T follicular helper cell (primary cell): ENCODE measurements at places on chromosomes 4 and X.

GRCh38 chrX:71563921-71564320 lies 14.3 kb upstream of the GCNA start:
- no peak for DNase-seq

GRCh38 chr4:70943114-70943513 lies 40.9 kb downstream of the MOB1B start:
- DNase-seq: no peak

DNA sequence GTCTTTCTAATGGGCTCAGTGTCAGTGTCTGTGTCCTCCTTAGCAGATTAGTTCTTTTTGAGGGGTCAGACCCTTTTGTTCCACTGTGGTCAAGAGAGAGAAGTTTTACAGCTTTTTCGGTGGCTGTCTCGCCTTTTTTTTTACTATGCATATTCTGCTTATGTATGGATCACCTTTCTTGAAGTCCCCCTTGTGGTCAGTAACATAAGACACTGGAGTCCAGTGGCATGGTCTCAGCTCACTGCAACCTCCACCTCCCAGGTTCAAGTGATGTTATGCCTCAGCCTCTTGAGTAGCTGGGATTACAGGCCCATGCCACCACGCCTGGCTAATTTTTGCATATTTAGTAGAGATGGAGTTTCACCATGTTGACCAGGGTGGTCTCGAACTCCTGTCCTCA lies 54.0 kb upstream of the PGRMC2 start:
- no peak for DNase-seq

- no peak for DNase-seq
Observed at GRCh38 chr4:78603384-78603783, 51.8 kb downstream of the ANXA3 start.

DNA sequence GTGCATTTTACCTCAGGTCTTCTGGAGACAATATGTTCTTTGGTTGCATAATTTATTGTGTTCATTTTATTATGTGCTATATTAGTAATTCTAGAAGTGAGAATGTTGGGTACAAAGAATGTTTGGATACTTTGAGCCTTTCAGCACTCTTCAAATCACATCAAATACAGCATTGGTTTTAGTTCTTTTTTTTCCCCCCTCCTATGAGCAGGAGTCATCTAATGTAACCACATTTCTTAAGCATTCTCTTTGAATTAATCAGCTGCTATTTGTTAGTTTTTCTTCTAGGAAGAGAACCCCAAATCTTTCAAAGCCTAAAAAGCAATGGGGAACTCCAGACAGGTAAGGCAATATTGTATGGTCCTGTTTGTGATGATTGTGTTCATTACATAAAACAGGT lies 46.7 kb downstream of the ARL9 start:
- DNase-seq: no peak

DNA sequence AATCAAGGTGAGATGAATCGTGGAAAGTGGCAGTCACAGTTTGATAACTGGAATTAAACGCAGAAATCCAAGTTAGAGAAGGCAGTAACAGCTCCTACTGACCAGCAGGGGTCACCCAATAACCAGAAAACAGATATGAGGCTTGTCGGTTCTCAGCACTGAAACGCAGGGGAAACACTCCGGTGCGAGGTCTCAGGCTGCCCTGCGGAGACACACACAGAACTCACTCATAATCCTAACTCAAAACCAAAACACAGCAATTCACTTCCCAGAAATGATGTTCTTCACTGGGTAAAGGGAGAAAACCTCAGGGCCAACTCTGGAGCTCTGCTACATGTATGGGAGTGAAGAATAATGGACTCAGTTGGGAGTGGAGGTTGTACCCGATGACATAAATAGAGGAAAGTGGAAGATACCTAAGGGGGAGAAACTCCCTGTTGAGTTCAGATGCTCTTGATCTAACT lies 384.4 kb downstream of the RAPGEF2 start:
- no peak for DNase-seq

- no peak for DNase-seq
Observed at GRCh38 chrX:108000751-108001150, 18.6 kb upstream of the TEX13B start.

DNA sequence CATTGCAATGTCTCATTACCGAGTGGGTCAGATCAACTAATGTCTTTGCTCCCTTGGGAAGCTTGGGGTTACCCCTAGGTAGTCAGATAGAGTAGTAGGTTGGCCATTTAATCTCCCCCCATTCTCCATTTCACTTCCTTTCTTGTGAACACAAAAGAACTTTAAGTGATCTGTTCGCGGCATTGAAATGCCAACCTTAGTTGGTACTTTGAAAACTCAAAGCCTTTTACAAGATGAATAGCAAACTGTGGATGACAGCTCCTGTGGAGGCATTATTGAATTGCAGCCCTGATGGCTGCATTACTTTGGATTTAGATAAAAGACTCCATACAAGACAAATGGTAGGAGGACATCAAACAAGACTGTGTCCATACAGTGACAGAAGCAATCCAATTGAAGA lies 469.1 kb downstream of the GBA3 start:
- no peak for DNase-seq

DNA sequence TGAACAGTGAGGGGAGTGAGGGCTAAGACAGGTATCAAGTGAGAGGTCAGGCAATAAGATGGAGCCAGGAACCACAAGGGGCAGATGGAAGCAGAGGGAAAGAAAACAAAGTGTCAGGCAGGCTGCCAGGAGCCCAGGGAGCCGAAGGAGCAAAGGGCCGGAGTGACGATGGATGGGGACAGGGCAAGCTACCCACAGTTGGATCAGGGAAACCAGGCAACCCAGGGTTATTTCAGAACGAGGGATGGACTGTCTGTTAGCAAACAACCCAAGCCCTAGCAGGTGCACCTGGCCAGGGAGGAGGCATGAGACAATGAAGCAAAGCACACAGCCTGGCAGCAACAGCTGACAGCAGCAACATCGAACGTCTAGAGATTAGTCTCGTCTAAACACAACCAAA lies 39.2 kb downstream of the SEL1L3 start:
- DNase-seq: no peak

- no peak for DNase-seq
Observed at GRCh38 chr4:12723849-12724447, 760.2 kb downstream of the RAB28 start.

DNA sequence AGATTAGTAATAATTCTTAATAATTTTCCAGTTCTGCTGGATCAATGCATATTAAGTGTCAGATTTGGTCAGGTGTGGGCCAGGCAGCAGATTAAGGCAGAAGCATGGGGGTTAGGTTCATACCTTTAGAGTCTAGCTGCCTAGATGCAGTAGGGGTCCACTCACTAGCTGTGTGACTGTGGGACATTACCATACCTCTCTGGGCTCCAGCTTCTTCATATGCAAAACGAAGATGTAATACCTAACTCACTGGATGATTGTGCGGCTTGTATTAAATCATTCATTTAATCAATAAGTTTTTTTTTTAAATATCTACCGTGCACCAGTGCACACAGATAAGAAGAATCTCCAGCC lies 1.4 kb downstream of the ANXA3 start:
- no peak for DNase-seq

GRCh38 chr4:61298178-61298740 lies 98.1 kb downstream of the ADGRL3 start:
- DNase-seq: no peak

DNA sequence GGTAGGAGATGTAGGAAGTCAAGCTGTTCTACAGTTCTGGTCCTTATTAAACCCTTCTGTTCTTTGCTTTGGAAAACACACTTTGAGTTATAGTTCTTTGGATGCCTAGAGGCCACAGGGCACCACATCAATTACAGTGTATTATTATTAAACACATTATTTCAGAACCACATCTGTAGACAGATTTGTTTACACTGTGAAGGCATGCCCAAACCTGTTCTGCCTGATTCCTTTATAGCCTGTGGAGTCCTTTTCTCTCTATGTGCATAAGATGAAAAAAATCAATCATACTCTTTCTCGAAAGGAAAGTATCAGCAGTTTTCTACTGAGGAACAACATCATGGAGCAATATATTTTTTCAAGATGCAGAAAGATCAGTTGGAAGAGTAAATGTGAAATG lies 371.3 kb upstream of the INTU start:
- no peak for DNase-seq

GRCh38 chr4:8318509-8318908 lies 49.0 kb downstream of the HTRA3 start:
- no peak for DNase-seq

DNA sequence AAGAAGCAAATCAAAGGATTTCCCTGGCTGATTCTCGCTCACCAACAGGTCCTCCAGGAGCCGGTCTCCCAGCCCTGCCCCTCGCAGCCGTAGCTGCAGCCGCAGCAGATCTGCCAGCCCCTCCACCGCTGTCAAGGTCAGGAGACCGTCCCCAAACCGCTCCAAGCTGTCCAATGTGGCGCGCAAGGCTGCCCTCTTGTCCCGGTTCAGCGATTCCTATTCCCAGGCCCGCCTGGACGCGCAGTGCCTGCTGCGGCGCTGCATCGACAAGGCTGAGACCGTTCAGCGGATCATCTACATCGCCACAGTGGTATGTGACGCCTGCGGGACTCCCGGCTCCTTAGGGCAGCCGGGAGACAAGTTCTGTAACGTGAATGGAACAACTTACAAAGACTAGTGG lies 25.6 kb downstream of the SPATA18 start:
- no peak for DNase-seq

GRCh38 chr4:121030711-121031110 lies 41.6 kb downstream of the NDNF start:
- DNase-seq: no peak

GRCh38 chr4:73752424-73752823 lies 12.1 kb downstream of the CXCL8 start:
- DNase-seq: no peak

DNA sequence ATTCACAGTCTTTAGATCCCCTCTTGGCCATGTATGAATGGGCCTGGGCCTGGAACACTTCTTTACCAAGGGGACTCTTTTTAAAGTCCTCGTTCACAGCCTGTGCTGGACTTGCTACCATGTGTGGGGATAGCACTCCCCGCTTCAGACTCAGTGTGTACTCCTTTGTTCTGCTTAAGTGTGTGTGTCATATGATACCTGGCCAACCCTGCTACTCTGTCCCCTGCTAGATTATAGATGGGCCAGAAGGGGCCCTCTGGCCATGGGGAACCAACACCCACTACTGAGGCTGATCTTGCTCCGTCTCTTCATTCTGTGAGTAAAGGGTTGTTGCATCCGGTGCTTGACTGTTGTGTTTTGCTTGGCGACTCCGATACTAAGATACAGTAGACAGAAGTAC lies 8.0 kb downstream of the CCDC110 start:
- DNase-seq: no peak

- no peak for DNase-seq
Observed at GRCh38 chrX:39137363-39137954, 336.2 kb downstream of the MID1IP1 start.

- DNase-seq: no peak
Observed at GRCh38 chr4:30630431-30630830, 89.7 kb upstream of the PCDH7 start.

GRCh38 chrX:17375367-17375636 lies 302 bp downstream of the NHS start:
- no peak for DNase-seq

GRCh38 chrX:12779534-12779933 lies 11.7 kb upstream of the PRPS2 start:
- no peak for DNase-seq

GRCh38 chr4:165359506-165359905 lies 19.3 kb upstream of the CPE start:
- no peak for DNase-seq

DNA sequence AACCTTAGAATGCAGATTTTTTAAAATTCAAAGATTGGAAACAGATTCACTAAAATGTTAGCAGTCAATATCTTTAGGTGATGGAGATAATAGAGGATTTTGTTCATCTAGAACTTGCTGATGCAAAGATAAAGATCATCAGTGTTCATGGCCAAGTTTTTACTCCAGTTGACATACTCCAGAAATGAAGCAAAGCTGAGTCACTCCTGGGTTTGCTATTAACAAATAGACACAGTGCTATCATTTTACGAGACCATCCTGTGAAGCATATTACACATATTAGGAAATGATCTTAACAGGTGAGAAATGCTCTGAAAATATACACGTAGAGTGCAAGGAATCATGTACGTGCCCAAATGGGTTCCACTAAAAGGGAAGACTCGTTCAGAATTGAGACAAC lies 170.6 kb upstream of the FAM9B start:
- DNase-seq: no peak

DNA sequence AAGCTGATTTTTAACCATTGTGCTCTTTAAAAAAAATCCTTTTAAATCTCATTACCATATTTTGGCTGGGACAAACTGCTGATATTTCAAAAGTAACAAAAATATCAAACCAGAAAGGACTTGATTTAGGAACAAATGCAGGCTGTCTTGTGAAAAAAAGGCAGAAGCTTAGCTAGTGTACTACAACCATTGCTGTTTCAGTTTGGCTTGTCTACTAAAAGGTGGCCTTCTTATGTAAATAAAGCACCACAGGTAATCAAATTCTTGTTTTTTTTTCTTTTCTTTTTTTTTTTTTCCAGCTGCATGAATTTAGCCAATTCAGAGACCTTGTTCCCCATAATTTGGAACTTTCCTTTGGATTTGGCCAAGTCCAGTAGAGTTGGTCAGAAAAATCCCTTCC lies 43.8 kb upstream of the MAGEA8 start:
- DNase-seq: no peak

DNA sequence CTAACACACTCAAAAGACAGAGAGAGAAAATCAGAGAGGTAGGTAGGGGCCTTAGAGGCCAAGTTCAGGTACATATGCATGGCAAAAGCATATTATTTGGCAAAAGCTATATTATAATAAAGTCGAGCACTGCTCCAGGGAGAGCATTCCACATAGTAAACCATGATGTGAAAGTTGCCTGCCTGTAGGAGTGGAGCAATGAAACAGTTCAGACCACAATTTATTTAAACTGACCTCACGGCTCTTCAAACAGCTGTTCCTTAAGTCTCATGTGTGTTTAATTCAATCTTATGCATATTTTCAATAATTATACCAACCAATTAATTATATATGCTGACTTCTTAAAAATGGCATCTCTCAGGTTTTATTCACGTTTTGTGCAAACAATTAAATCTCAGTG lies 3.3 kb downstream of the RFC1 start:
- DNase-seq: no peak

GRCh38 chrX:11241720-11242119 lies 51.5 kb upstream of the AMELX start:
- DNase-seq: no peak

DNA sequence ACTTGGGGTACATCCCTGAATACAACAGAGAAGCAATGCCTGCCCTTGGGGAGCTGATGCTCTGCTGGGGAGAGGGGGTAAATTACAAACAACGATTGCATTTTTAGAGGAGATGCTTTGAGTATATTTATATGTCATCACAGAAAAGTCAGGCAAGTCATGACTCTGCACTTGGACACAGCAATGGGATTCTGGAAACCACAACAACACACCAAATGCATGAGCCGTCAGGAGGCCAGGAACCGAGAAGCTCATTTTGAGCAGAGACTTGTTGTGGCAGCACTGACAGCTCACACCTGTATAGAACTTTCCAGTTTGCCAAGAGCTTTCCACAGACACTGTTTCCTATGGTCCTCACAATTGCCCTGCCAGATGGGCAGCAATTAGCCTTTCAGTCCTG lies 113.2 kb upstream of the RBPJ start:
- no peak for DNase-seq

GRCh38 chr4:16859031-16859430 lies 39.4 kb downstream of the LDB2 start:
- no peak for DNase-seq

GRCh38 chrX:70134116-70134477 lies 850 bp downstream of the IGBP1 start:
- DNase-seq: no peak
